NCI-H2107 (cell line): ENCODE measurements at places on chromosomes 5 and 9.

GRCh38 chr9:27765266-27766072, 192.2 kb upstream of the C9orf72 start:
- no peak for DNase-seq

DNA sequence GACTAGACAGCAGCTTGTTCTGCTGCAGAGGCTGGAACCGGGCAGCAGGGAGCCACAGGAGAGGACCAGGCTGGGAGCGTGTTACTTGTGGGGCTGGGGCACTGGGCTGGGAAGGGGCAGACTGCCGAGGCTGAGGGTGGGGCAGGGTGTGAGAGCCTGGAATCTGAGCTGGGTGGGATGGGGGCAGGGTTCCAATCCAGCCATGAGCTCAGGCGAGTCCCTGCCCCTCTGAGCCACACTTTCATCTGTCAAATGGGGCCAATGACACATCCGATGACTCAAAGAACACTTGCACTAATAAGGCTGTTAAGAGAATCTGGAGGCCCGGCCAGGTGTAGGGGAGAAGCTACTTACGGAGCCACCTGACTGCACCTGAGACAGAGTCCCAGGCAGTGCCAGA, 18.7 kb upstream of the WDR38 start:
- no peak for DNase-seq

- no peak for DNase-seq
These were observed 115.8 kb downstream of the RXRA start for GRCh38 chr9:134442085-134442474.

GRCh38 chr5:105684799-105685198, 1985.9 kb downstream of the EFNA5 start:
- no peak for DNase-seq
